Renal cortex interstitium (tissue), 15 donors: ENCODE measurements at places on chromosomes 12 and 14.

- DNase-seq: no peak
These were observed 9.1 kb upstream of the SERPINA11 start for GRCh38 chr14:94461526-94462218.

- no peak for DNase-seq
These were observed 7.4 kb downstream of the TESPA1 start for GRCh38 chr12:54977155-54977554.

GRCh38 chr12:68521321-68521839 lies 89.3 kb upstream of the RAP1B start:
- no peak for DNase-seq

DNA sequence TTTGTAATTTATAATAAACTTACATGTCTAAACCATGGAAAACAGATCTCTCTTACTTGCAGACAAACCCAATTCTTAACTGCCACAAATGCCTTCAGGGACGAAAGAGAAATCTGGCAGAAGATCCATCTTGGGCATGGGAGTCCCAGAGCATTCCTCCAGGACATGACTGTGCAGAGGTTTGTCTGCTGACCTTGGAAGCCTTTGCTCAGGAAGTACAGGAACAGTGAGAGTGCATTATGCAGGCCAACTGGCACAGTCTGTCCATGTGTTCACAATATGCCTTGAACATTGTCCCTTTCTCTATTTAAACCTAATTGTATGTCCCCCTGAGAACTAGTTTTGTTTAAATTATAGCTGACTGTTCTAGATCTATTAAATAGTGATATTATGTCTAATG lies 467.1 kb downstream of the ATP23 start:
- DNase-seq: no peak

DNA sequence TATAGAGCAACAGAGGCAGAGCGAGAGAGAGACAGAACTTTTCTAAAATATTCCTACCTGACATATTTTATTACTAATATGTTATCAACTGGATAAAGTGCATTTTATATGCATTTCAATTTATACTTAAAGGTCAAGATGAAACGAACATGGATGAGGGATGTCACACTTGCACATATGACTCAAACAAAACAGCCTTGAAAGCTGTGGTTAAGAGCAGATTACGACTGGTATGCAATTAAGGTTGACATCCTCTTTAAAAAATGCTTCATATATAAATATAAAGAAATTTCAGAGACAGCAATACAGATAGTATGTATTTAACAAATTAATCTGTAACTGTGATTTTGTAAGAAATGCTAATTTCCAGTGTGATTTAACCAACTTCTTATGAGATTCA lies 52.5 kb downstream of the LMO3 start:
- DNase-seq: no peak

DNA sequence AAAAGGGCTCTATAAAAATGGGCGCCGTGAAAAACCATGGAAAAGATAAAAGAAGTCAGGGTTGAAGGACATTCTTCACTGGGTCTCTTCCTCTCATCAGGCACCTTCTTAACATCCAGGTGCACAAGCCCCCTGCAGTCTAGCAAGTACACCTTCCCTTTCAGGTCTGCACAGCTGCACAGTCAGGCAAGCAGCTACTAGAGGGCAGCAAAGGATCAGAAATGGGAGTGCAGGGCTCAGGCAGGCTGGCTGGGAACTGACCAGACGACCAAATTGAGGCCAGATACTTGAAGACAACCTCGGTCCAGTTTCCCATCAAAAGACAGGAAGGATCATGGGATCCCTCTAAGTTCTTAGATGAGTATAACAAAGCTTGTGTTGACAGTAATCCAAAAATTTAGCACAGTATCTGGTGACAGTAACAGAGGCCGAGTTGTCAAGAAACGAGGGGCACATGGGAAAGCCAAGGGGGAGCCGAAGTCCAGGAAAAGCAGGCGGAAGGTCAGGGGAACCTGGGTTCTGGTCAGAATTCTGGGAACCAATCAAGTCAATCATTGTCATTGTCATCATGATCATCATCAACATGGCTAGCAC lies 10.1 kb upstream of the GRIP1 start:
- DNase-seq: peak; percentile 37

GRCh38 chr14:50242566-50243310 lies 11.4 kb upstream of the SOS2 start:
- no peak for DNase-seq

DNA sequence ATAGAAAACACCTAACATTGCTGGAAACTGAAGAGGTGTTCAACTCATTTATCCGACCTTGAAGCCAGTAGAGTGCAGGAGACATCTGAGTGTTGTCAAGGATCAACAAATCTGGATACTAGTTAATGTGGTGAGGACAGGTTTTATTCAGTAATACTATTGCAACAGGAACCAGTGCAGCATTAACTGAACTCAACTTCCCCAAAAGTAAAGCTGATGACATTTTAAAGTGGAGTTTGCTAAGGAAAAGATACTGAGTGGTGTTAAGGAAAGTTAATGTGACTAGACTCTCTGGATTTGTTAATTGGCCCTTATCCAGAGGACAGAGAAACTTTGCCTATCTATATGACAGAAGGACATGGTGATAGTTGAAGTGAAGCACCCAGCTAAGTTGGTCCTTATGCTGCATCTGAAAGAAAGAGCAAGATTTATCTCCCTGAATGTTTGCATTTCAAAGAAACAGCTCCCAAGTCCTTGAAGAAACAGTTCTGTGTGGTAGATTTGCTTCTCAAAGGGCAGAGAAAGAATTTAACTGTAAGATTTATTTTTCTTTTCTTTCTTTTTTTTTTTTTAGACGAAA lies 1.2 kb upstream of the CLEC7A start:
- no peak for DNase-seq

- DNase-seq: no peak
These were observed 83.0 kb upstream of the METAP2 start for GRCh38 chr12:95390932-95391331.

DNA sequence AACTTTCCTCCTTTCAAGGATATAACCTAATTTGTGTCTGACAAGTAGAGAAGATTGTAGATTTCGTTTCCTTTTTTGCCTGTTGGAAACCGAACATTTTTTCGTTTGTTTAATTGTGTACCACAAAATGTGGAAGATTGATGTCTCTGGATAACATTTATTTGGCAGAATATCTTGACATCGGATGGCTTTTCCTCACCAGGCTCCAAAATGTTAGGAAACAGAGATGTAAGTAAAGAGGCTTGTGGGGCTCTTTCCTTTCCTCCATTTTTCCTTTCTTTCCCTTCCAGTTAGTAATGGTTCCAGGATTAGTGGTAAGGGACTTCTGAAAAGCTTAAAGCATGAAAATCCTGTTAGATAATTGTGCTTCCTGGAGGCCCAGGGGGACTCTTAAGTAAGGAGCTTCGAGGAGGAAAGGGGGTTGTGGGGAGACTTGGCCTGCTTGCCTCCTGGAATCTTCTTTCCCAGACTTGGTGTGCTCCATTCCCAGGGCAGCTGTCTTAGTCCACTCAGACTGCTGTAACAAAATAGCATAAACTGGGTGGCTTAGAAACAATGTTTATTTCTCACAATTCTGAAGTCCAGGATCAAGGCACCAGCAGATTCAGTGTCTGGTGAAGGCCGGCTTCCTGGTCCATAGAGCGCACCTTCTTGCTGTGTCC lies 243.1 kb upstream of the PWP1 start:
- DNase-seq: no peak

GRCh38 chr12:16531621-16532020 lies 74.3 kb downstream of the LMO3 start:
- peak; percentile 2 for DNase-seq

DNA sequence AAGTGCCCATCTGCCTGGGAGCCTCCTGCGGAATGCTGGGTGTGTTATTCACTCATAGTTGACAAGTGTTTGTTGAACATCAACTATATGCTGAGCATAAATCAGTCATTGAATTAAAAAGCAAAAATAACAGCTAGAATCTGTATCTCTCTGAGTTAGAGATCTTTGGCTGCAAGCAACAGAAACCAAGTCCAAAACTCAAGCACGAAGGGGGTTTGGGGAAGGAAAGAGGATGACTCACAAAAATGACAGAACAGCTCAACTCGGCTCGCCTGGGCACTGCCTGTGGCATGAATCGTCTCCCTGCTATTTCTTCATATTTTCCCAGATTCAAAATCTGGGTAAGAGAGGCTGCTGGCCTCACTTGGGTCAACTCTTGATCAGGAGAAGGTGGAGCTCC lies 72.6 kb upstream of the NCOR2 start:
- no peak for DNase-seq

DNA sequence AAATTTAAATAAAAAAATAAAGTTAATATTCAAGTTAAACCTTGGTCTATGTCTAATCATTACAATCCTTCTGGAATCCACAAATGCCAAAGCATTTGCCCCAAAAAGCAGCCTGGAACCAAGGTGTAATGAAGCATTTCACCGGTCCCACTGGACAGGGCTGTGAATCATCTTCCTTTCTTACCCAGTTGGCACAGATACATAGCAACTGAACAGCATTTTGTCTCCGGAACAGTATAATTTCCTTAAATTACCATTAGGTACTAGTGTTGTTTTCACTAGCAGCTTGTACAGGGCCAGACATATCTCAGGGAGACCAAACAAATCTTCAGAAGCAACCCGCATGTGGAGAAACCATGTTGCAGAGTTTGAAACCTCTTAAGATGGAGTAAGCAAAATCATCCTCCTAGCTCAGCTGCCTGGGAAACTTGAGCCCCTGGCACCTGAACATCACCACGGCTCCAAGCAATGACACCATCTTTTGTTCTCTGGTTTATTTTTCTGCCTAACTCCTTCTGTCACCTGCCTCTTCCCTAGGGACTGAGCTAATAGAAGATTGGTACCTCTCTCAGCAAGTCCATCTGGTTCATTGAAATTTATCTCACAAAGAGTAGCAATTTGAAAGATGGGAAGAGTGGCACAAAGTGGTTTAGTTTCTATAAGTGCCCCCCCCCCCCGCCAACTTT lies 17.9 kb upstream of the MDM1 start:
- DNase-seq: no peak

DNA sequence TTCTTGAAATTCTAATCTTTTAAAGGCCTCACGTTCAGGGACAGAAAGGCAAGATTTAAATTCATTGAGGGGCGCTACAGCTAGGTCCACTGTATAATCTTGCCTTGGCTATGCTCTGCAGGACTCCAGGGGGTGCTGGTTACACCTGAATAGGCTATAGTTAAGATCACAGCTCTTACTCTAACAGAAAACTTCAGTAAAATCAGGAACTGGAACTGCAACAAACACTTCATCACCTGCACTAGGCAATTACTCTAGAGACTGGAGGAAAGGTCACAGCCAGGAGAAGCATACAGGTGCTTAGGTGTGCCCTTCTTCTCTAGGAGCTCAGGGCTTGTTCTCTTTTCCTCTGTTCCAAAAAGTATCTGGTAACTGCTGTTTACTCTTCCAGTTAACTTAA lies 20.9 kb downstream of the SLCO1C1 start:
- peak; percentile 23 for DNase-seq

GRCh38 chr12:105219261-105220028 lies 16.5 kb downstream of the APPL2 start:
- no peak for DNase-seq

GRCh38 chr12:12807970-12808702 lies 5.0 kb upstream of the DDX47 start:
- DNase-seq: no peak

- no peak for DNase-seq
These were observed 354.1 kb downstream of the DPF3 start for GRCh38 chr14:72539661-72540315.

DNA sequence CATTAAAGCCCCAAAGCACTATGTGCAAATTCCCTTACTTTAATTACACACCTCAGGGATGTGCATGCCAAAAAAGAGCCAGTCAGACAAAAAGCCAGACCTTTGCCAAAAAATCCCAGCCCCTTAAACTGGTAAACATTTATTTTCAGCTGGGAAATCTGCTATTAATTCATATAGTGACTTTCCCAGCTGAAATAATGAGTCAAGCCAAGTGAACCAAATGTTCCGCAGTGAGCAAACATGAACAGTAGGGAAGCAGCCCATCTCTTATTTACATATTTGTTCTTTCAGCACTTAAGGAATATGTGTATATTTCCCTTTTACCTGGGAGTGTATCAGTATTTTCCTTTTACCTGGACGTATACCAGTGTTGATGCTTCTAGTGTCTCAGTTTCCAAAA lies 44.0 kb upstream of the OTX2 start:
- DNase-seq: no peak

DNA sequence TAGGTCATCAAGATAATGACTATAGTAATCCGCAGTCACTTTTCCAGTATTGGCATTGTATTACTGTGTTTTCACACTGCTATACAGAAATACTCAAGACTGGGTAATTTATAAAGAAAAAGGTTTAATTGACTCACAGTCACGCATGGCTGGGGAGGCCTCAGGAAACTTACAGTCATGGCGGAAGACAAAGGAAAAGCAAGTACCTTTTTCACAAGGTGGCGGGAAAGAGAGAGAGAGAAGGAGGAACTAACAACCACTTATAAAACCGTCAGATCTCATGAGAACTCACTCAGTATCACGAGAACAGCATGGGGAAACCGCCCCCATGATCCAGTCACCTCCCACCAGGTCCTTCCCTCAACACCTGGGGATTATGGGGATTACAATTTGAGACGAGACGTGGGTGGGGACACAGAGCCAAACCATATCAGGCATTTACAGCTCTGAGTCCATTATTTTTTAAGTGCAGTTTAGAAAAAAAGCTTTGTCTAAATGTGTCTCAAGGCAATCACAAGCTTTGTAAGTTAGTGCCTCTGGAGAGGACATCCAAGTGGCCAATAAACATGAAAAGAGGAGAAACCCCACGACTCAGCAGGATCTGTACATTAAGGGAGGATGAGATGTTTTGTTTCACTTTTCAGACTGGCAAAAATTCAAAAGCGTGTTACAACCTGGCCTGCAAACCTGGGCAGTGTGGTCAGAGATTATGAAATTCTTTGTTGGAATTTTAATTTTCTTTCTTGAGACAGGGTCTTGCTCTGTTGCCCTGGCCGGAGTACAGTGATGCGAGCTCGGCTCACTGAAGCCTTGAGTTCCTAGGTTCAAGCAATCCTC lies 82.0 kb downstream of the DNAH10 start:
- DNase-seq: no peak

DNA sequence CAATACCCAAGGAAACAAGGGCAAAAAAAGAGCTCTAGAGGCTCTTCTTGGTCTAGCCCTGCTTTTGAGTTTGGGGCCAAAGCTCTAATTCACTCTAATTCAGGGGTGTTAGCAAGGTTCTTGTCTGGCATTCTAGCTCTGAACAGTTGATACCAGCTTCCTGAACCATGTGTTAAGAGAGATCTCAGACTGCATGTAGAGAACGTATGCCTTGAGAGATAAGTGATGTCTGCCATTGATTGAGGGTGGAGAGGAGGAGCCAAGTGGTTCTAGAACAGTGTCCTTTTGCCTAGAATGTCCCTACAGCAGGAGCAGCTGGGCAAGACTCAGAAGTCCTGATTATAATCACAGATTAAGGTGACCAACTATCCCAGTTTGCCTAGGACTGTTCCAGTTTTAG lies 18.2 kb upstream of the POC1B start:
- no peak for DNase-seq

GRCh38 chr12:66071549-66071948 lies 59.0 kb downstream of the LLPH start:
- no peak for DNase-seq

- DNase-seq: no peak
These were observed 907.5 kb upstream of the MDGA2 start for GRCh38 chr14:48582938-48583337.

GRCh38 chr14:100118396-100119011 lies 40.9 kb downstream of the DEGS2 start:
- DNase-seq: no peak

- DNase-seq: no peak
These were observed 53.9 kb downstream of the DAD1 start for GRCh38 chr14:22535126-22535525.

- no peak for DNase-seq
These were observed 2.6 kb downstream of the DCAF4 start for GRCh38 chr14:72928872-72929271.

- DNase-seq: no peak
These were observed 222.6 kb downstream of the NUAK1 start for GRCh38 chr12:105915997-105916759.
